Fibroblast of upper back skin (primary cell): ENCODE measurements at places on chromosomes 3 and 15.

GRCh38 chr15:48623456-48623855, 22.1 kb downstream of the FBN1 start:
- no peak for DNase-seq

DNA sequence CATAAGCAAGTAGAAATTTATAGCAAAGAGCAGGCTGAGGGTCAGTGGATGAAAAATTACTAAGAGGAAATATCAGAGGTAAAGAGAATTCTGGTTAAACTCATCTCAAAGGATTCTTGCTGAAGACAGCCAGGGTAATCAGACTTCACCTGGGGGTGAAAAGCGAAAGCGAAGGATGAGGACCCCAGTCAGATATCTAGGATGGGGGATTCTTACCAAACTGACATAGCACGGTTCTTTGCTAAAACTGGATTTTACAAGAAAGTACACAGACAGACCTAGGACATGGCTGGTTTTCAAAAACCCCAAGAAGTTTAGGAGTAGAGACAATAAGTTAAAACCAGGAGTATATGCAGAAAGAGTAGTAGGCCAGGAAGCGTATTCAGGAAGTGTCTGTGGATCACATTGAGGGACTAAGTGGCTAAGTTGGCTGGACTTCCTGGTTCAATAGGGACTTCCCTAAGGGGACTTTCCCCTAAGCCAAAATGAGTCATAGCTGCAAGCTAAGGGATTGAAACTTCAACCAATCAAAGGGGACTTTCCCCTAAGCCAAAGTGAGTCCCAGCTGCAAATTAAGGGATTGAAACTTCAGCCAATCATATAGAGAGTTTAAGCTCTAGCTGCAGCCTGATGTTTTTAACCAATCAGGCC, 2.4 kb upstream of the CFAP91 start:
- peak; percentile 3 for DNase-seq

DNA sequence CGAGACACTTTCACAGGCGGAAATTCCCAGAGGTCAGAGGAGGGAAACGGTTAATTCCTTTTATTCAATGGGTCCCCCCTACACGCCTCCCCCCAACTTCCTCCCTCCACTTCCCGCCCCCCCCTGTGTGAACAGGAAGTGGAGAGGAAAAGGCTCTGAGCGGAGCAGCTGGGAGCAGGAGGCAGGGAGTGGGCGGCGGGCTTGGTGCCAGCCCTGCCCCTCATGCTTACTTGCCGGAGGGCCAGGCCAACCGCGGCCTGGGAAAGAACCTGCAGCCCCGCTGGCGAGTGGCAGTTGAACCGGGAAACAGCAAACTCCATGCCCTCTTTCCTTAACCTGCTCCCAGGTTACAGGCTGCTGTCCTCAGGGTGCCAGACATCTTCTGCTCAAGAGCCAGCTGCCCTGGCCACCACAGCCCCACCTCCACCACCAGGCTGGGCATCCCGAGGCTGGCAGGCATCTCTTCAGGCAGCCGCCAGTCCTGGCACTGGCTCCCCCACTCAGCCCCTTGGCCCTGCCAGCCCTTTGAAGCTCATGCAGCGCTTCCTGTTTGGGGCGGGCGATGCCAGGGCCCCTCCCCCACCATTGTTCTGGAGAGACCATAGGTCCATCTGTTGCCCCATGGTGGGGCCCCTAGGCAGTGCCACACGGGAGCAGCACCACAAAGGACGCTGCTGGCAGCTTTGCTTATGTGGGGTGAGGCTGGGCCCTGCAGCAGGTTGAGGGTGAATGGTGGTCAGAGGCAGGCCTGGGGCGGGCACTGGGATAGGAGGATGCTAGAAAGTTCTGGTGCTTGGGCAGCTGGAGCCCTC, 12.9 kb downstream of the VPS18 start:
- no peak for DNase-seq

DNA sequence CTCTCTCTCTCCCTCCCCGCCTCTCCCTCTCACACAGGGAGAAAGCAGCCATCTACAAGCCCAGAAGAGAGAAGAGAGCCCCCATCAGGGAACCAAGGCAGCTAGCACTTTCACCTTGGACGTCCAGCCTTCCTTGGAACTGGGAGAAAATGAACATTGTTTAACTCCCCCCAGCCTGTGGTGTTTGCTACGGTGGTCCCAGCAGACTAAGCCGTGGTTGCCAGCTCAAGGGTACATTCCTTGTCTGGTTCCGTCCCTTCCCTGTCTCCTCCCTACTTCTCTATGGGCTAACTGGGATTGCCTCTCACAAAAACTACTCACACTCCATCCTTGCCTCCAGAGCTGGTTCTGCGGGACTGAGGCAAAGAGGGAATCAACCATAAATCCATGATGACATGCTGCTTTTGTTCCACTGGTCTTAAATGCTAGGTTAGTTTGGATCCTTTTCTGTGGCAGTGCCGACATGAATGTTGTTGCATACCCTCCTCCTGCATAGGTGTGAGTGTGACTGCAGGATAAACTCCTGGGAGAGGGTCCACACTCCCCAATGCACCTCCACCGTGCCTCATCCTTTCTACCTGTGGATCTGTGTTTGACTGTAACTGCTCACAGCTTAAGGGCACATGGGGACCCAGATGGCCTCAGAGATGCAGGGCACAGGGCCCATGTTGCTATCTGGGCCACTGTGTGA, 12.0 kb downstream of the C3orf22 start:
- DNase-seq: no peak

DNA sequence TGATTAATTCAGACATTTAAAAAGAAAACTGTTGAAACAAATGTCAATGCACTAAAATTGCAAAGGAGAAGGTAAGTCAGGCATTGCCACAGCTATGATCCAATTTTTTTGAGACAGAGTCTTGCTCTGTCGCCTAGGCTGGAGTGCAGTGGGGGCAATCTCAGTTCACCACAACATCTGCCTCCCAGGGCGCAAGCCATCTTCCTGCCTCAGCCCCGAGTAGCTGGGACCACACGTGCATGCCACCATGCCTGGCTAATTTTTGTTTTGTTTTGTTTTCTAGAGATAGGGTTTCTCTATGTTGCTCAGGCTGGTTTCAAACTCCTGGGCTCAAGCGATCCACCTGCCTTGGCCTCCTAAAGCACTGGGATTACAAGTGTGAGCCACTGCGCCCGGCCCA, 117.6 kb downstream of the FMN1 start:
- no peak for DNase-seq

DNA sequence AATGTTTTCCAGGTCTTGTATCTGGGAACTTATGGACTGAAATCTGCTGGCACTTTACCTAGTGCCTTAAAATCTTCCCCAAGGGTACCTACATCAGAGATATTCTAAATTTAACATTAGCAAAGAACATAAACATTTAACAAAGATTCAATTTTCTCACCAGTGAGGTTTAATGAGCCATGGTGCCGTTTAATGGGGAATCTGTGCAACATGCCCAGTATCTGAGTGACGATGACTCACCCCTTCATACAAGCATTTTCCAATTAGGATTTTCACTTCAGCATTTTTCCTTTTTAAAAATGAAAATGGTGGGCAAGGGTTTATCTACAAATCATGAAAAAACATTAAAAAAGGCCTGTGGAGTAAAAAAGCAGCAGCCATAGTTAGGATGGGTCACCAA, 189.4 kb downstream of the SLC9A9 start:
- peak; percentile 13 for DNase-seq

DNA sequence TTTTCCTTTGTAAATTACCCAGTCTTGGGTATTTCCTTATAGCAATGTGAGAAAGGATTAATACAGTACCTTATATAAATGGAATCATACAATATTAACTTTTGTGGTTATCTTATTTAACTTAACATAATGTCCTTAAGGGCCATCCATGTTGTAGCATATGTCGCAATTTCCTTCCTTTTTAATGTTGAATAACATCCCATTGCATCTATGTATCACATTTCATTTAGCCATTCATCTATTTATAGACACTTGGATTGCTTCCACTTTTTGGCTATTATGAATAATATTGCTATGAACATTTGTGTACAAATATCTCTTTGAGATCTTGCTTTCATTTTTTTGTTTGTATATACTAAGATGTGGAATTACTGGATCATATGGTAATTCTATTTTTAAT, 342.2 kb downstream of the PDCD6IP start:
- DNase-seq: no peak
